ENCODE measurements at places on chromosomes 6 and 20.

DNA sequence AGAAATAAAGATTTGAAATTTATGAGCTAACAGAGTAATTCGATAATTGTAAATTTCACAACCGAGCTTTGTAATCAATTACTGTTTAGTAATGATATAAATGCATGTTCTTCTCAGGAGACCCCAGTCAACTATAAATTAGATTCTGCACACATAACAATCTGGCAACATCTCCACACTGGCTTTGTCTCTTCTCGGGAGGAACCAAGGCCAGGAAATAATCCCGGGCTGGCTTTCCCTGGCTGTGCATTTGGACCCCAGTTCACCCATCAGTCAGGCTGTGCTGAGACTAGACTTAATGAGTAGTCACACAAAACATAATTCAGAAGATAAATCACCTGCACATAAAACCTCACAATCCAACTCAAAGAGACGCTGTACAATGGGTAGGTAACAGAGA, 65.5 kb downstream of the PTPRT start:
- DNase-seq = no peak

DNA sequence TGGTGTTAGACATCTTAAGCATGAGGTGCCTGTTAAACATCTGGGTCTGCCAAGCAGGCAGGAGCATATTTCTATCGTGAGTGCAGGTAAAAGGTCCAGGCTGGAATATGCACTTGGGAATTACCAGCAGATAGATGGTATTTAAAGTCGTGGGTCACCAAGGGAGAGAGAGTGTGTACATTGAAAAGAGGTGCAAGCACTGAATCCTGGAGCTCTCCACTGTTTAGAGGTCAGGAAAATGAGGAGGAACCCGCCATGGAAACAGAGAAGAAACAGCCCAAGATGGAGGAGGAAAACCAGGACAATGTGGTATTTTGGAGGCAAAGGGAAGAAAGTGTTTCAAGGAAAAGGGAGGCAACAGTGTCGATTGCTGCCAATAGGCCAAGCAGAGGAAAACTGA, 46.4 kb downstream of the TNFRSF21 start:
- no peak for DNase-seq

GRCh38 chr6:106804346-106805335, 169.9 kb downstream of the CD24 start:
- no peak for DNase-seq

- DNase-seq = no peak
Measured at GRCh38 chr20:49037962-49038387, 8.1 kb upstream of the CSE1L start.

DNA sequence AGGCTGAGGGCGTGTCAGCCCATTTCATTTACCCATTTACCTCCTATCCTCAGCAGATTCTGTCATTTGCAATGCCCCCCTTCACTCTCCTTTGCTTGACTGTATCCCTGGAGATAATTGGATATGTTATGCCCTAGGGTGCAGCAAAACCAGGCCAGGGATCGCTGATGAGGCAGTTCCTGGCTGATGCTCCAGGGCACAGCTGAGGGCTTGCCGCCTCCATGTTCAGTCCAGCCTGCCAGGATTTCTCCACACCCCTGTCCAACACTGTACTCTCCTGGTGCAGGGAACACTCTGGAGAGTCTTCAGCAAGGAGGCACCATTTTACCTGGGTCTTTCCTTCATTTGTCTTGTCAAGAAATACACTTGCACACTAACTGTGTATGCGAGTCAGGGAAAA, 532.1 kb upstream of the CHD6 start:
- DNase-seq = no peak

GRCh38 chr6:43334466-43335095, 26.0 kb upstream of the CRIP3 start:
- peak; percentile 11 for DNase-seq
